IMR-90 (cell line): ENCODE measurements at places on chromosomes 3 and 15.

DNA sequence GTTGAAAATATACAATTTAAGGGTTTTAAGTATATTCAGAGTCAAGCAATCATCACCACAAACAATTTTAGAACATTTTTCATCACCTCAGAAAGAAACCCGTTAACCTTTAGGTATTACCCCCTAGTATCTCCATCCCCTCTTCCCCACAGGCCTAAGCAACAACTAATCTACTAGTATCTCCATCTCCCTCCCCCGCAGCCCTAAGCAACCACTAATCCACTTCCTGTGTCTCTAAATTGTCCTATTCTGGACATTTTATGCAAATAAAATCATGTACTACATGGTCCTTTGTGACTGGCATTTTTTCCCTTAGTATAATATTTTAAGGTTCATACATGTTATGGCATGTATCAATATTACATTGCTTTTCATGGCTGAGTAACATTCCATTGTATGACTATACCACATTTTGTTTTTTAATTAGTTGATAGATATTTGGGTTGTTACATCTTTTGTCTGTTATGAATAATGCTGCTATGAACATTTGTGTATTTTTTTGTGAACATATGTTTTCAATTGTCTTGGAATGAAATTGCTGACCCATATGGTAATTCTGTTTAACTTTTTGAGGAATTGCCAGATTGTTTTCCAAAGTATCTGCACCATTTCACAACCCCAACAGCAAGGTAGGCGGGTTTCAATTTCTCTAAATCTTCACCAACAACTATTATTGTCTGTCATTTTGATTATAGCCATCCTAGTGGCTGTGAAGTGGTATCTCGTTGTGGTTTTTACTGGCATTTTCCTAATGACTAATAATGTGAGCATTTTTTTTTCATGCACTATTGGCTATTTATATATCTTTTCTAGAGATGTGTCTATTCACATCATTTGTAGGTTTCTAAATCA, 215.6 kb upstream of the CD96 start:
- DNase-seq: peak; percentile 61

- DNase-seq: peak; percentile 62
These were observed 226.5 kb upstream of the PROK2 start for GRCh38 chr3:72011485-72011884.

DNA sequence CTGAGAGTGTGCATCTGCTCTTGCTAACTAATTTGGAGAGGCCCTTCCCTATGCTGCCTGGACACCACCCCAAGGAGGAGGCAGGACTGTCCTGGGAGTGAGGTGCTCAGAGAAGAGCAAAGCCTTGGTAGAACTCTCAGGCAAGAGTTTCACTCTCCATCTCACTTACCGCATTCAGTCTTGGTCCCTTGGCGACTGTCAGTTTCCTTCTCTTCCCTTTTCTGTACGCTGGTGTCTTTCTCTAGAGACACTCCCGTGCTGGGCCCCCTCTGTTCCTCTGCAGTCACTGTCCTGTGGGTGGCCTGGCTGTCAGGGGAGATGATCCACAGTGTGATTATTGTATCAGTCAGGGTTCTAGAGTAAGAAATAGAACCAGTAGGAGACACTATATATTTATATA, 44.0 kb downstream of the IDH2 start:
- DNase-seq: no peak

DNA sequence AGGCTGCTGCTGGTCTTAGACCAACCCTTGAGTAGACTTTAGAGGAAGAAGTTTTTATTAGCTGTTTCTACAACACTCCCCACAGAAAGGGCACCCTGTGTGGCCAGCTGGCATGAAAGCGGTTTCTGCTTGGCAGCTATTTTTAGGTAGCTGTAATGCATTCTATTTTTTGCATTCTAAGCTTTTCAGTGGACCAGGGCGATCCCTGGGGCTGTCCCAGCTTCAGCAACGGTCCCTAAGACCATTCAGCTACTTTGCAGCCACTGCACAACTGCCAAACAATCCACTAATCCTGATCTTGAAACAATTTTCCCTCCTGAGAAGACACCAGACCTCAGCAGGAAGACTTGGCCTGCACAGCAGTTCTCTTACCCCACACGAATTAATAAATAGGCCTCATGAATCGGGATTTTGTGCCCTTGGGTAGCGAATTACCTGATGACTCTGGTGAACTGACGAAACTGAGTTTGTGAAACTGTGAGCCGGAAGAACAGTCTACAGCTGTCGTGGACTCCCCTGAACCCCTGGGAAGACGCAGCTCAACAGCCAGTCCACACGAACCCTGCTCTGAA, 14.6 kb upstream of the TFRC start:
- DNase-seq: no peak

- DNase-seq: no peak
These were observed 46.0 kb downstream of the ITGA11 start for GRCh38 chr15:68385671-68386586.

DNA sequence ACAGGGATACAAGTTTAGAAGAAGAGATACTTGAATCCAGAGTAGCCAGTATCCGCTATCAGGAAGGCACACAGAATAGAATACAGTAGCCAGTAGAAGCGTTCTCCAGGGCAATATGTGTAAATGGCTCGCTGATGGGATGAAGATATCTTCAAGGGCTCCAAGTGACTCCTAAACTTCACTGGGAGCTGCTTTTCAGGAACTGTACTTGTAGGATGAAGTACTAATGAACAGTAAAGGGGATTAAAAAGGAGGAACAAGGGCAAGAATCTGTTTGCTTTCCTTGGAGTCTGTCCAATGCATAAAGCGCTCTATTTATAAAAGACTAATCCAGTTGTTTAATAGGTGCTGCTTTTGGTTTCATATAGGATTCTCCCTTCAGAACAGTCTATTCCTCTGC, 78.4 kb downstream of the THRB start:
- no peak for DNase-seq
